ENCODE measurements at places on chromosomes 2 and 18. TPM values are rescaled to one million over a fixed set of nuclear protein-coding genes. Genes with fewer than 3 reads are reported as not detected.

DNA sequence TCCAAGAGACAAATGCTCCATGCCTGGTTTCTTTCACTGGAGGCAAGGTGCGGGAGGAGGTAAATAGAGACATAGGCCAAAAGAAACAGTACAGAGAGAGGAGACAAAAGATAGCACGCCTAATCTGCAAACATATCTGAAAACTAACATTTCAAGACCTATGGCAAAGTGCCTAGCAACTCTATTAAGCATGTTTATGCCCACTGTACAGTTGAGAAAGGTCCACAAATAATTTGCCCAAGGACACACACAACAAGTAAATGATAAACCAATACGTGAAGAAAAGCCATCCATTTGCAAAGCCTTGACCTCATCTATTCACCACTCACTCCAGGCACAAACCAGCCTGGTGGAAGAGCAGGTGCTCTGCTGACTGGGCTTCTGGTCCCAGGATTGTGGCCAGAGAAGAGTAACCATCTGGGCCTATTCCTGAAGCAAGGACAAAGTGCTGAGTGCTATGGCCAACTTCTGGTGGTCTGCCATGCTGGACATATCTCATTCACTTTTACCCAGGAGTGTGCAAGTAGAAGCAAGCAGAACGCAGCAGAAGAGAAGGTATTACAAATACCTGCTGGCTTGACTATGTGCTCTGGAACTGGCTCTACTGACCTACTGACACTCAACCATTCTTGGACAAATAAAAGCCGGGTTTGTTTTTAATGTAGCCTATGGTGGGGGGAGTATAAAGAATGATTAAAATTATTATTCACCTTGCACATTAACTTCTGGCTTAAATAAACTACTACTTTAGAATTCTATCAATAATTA, 25.3 kb downstream of the TMEM131 start:
- DNase-seq: no peak

DNA sequence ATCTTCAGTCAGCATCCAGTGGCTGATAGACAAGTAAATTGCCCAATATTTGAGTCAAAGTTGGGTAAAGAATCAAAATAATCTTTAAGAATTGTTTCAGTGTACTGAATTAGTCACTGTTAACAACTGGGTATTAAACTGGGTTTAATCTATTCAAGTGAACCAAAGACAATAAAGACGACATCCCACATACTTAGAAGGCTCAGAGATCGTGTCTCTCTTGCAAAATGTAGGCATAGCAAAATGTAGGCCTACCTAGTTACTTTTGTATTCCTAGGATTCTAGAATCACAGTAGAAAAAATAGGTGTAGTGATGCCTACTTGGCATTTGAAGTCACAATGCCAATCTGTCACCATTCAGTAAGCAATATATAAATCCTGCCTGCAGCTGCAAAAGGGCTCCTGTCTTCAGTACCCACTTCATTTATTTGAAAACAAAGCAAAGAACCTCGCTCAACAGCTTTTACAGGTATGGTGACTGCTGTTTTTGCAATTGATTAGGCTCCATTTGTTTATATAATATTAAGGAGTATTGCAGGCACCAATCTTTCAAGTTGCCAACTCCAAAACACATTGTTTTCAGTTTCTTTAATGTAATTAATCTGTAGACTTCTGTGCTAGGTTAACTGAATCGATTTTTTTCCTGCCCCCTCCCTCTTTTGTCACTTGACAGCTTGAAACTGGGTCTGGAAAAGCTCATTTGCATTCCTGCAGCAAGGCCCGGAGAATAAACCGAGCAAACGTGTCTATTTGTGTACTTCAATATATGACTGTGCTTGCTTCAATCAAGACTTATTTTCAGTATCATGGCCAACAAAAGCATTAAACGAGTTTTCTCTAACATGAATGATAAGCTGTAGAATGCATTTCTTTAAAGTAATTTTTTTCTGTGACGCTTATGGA, 1074.9 kb downstream of the TDRD15 start:
- no peak for DNase-seq

GRCh38 chr2:32427672-32428610, 71.1 kb downstream of the BIRC6 start:
- no peak for DNase-seq

GRCh38 chr2:128513116-128513960, 194.7 kb upstream of the HS6ST1 start:
- DNase-seq: no peak

- no peak for DNase-seq
Observed at GRCh38 chr18:22932885-22933205, 283 bp upstream of the RBBP8 start.

DNA sequence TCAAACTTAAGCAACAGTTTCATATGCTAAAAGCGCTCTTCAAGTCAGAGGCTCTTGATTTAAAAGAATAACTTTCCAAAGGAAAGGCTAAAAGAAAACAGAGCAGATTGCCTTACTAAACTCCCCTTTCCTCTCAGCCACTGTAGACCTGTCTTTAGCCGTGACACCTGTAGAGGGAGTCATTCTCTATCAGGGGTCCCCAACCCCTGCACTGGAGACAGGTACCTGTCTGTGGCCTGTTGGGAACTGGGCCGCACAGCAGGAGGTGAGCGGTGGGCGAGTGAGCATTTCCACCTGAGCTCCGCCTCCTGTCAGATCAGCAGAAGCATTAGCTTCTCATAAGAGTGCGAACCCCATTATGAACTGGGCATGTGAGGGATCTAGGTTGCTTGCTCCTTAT, 9.6 kb downstream of the SLC14A1 start:
- no peak for DNase-seq

DNA sequence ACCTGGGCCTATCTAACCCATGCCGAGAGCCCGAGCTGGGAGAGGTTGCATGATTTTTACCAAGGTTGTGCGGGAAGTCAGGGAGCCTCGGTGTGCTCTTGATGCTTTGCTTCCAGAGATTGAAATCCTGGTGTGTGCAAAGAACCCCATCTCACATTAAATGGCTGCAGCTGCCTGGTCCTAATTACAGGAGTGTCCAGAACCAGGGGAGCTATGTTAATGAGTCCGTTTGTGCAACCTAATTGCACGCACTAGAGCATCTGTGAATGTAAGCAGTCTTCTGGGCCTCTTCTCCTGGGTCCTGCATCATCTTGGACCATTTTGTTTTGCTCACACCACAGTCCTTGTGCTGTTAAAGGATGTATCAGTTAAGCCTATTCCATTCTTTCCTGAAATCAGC, 263.8 kb downstream of the AGAP1 start:
- DNase-seq: no peak

DNA sequence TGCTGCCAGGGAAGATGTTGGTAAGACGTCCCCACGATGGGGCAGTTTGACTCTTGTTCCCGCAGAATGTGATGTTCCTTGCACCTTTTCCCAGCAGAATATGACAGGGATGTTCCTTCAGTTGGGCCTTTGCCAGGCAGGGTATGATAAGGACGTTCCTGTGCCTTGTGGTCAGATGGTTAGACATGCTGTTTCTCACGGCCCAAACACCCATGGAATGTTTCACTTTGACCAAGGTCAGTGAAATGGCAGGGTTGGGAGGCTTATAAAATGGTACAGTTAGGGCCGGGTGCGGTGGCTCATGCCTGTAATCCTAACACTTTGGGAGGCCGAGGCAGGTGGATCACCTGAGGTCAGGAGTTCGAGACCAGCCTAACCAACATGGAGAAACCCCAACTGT, 40.3 kb upstream of the YPEL5 start:
- DNase-seq: no peak

DNA sequence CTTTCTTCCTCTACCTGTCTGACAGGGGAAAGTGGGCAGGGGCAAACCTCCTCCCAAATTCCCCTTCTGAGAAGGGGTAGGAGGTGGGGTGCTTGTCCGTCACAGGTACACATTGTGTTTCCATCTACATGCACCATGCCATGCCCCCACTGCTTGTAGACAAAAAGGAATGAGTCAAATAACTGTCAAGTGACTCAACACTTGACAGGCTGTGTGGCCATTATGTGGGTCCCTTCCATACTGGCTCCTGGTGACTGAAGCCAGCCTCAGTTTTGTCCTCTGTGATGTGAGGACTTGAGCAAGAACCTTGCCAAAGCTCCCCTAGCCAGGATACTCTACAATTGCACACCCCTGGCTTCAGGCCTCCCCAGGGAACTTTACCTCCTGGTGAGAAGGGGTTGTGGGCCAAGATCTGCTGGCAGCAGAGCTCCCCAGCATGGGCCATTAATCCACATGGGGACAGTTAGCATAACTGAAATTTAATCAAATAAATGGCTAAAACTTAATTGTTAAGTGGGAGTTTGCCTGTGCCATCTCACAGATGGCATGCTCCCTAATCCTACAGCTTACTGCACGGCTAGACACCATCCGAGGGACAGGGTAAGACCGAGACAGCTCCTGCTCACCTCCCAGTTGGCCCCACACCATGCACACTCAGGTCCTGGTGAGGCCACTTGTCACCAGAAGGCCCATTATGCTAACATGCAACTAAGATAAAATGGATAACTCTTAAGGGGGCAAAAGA, 140.2 kb downstream of the BCL11A start:
- DNase-seq: no peak

DNA sequence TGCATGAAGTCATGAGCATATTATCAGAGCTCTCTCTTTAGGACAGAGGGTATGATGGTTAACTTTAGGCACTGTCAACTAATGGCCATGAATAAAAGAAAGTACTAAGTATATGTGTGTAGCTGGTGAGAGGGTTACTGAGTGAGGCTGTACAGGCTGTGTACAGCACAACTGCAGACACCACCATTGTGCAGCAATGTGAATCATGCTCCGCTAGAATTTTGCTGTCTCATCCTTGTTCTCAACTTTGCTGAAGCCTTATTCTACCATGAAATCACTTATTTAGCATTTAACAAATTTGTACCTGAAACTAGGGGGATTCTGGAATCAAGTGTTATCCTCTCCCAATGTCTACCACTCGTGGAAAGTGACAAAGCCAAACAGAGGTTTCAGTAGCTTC, 414.9 kb downstream of the PLCL1 start:
- no peak for DNase-seq

DNA sequence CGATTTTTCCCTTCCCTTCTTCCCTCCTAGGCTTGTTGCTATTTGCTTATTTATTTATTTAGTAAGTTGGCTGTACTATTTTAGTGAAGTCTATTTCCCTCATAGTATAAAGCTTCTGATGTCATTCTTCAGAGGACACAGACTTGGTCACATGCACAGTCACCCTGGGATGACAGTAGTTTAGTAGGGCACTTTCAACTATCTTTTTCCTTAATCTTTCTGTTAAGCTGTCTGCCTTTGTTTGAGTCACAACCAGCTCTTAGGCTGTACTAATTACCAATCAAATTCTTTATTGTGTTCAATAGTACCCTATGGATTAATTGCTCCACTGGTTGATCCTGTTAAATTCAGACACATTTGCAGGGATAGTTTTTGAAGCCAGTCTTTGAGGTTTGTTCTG, 26.9 kb upstream of the RAB31 start:
- DNase-seq: no peak

GRCh38 chr2:98015671-98016070, 19.9 kb upstream of the TMEM131 start:
- no peak for DNase-seq

DNA sequence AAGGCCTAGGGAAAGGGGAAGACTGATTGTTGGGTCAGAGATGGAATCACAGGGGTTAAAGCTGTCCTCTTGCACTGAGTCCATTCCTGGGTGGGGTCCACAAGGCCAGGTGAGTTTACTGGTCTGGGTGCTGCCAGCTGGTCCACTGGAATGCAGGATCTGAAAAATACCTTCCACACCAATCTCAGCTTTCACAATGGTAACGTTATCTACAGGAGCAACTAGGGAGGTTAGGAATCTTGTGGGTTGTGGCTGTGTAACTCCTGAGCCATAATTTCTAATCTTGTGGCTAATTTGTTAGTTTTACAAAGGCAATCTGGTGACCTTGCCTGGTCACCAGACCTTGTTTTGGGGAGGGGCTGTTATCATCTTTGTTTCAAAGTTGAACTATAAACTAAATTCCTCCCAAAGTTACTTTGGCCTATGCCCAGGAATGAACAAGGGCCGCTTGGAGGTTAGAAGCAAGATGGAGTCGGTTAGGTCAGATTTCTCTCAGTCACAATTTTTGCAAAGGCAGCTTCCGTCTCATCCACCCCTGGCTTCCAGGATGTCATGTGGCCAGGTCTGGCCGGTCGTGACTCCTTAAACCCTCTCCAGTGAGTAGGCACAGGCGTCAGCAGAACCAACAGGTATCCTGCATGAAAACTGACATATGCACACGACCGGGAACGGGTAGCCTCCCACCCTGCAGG, 123.3 kb upstream of the SH3BP4 start:
- DNase-seq: no peak

- no peak for DNase-seq
Observed at GRCh38 chr2:3779496-3780049, 76.2 kb downstream of the DCDC2C start.

- DNase-seq: no peak
Observed at GRCh38 chr2:216992056-216992675, 132.3 kb upstream of the TNP1 start.

The GPAT2 gene
- 41.8 TPM for total RNA-seq

The IL37 gene
- total RNA-seq: not detected

The SERPINB5 gene
- not detected for total RNA-seq

The ERMN gene
- total RNA-seq: 2.0 TPM

The CMPK2 gene
- 13.2 TPM for total RNA-seq

The STPG4 gene
- not detected for total RNA-seq

The SLC5A6 gene
- 74.2 TPM for total RNA-seq

All from activated naive CD8-positive, alpha-beta T cell treated with anti-CD3 and anti-CD28 coated beads for 36 hours (primary cell).